ENCODE measurements at places on chromosomes 11 and 22. TPM values are rescaled to one million over a fixed set of nuclear protein-coding genes. Genes with fewer than 3 reads are reported as not detected.
A peak's percentile ranks its signal among the peaks of the same experiment; 100 is the strongest.

- peak; percentile 77 for DNase-seq
- H3K27ac ChIP-seq: no peak overlapping the region
These were observed 63.9 kb downstream of the MYO7A start for GRCh38 chr11:77191823-77192495.

GRCh38 chr11:99568808-99569207, 548.1 kb downstream of the CNTN5 start:
- H3K4me1 ChIP-seq: no peaks in the 10 kb centered on the region
- H3K36me3 ChIP-seq: no peaks in the 10 kb centered on the region
- no peaks in the 10 kb centered on the region for H3K27me3 ChIP-seq
- DNase-seq: no peak

DNA sequence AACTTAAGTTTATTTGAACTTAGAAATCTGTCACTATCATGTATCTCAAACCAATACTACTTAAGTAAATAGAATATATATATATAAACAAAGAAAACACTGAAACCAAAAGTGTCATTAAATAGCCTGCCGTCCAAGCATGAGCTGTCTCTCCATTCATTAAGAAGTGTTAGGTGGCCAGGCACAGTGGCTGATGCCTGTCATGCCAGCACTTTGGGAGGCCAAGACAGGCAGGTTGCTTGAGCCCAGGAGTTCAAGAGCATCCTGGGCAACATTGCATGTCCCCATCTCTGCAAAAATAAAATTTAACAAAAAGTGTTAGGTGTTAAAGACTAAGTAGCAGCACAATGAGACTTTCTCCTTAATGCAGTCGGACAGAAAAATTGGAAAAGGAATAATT, 14.0 kb downstream of the CD6 start:
- H3K27me3 ChIP-seq: no peaks in the 10 kb centered on the region
- DNase-seq: peak; percentile 43
- H3K4me3 ChIP-seq: peak overlapping the region; percentile 84
- peaks cover 89% of the 10 kb centered on the region for H3K36me3 ChIP-seq
- H3K27ac ChIP-seq: peak overlapping the region; percentile 99
- H3K4me1 ChIP-seq: peaks cover 91% of the 10 kb centered on the region

GRCh38 chr22:37358917-37359316, 68.4 kb downstream of the ELFN2 start:
- DNase-seq: no peak
- H3K27ac ChIP-seq: no peak overlapping the region
- no peaks in the 10 kb centered on the region for H3K4me1 ChIP-seq

Gene BDNF
- not detected for total RNA-seq

Gene GSTP1
- 361 TPM for total RNA-seq
